ENCODE measurements at places on chromosomes 6 and 20.
A peak's percentile ranks its signal among the peaks of the same experiment; 100 is the strongest.

DNA sequence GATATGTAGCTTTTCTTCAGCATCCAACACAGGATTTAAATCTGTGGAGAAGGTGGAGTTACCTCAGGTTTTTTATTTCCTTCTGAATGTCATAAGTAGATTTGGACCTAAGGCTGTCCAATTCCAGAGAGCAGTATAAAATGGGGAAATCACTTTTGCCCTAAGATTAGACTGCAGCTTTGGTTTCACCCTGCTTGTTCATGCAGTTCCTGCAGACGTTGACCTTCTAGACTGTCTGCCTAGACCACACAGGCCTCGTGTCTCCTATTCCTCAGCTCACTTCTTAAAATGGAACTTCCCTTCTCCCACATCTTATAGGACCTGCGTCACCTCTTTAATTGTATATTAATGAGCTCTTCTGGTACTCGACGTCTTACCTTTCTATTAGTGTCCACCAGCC lies 26.0 kb upstream of the C6orf62 start:
- no peak for DNase-seq

GRCh38 chr20:19928328-19929011 lies 88.7 kb upstream of the NAA20 start:
- no peak for DNase-seq

- DNase-seq, result no peak
These were observed 231.3 kb downstream of the TFAP2C start for GRCh38 chr20:56860413-56860812.

GRCh38 chr6:146938266-146938665 lies 266.0 kb upstream of the STXBP5 start:
- no peak for DNase-seq

GRCh38 chr20:11118802-11119380 lies 445.1 kb upstream of the JAG1 start:
- DNase-seq, result no peak

GRCh38 chr20:19815553-19815991 lies 57.5 kb downstream of the RIN2 start:
- DNase-seq, result peak; percentile 65

DNA sequence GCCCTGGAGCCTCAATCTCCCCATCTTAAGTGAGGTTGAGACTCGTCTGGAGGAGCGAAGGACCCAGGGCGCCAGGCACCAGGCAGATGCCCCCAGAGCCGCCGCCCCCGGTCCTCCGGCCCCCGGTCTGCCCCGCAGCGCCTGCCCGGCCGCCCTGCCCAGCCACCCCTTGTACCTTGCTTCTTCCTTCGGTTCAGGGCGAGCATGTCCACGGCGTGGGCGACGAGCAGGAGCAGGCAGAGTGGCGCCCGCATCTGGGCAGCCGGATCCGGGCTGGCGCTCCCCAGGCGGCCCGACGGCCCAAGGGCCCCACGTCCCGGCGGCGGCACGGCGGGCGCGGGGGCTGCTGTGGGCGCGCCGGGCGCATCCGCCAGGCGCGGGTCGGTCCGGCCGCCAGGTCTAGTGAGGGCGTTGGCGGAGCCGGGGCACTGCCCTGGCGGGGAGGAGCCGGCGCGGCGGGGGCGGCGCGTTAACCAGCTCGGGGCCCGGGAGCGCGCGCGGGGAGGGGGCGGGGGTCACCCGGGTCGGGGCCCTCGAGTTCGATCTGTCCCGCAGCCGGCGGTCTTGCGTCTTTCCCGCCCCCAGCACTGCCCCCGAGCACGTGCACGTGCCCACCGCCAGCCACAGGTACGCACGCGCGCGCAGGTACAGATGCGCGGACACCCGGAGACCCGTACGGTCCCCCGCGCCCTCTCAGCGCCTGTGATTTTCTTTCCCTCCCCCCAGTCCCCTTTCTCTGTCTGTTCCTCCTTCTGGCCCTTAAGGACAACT lies at the start of gene RSPO4:
TSS of gene RSPO4 (minus strand) at position 401 of the 771 bp plus-strand sequence. CDS start at position 254, 147 bp downstream.
- DNase-seq, result no peak

DNA sequence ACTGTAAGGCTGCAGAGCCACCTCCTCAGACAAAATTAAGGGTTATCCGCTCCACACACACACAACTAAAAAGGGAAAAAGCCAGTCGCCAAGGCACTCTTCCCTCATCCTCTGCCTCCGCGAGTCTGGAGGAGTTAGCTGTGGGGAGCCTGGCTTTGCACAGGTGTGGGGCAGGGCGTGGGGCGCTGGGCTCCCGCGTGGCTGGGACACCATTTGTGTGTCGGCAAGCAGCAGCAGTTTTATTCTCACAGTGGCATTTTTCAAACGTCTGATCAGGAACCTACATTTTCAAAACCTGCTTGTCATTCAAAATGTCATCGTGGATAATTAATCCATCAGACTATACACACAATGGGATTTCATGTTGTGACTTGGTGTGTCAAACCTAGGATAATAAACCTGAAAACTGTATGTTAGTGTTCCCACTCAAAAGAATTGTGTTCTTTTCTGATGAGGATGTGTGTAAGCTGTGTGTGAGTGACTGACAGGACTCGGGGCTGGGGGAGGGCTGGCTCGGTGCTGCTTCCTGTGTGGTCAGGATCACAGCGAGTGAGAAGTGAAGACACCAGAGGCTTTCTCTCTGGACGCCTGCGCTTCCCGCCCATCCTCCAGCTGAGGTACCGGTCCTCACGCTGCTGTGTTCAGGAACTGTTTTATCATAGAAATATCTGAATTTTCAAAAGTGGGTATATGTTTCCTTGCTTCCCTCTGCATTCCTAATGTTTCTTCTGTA lies 83.1 kb downstream of the IRF4 start:
- DNase-seq, result no peak

- no peak for DNase-seq
These were observed 805 bp downstream of the MSH5 start for GRCh38 chr6:31740397-31741223.

DNA sequence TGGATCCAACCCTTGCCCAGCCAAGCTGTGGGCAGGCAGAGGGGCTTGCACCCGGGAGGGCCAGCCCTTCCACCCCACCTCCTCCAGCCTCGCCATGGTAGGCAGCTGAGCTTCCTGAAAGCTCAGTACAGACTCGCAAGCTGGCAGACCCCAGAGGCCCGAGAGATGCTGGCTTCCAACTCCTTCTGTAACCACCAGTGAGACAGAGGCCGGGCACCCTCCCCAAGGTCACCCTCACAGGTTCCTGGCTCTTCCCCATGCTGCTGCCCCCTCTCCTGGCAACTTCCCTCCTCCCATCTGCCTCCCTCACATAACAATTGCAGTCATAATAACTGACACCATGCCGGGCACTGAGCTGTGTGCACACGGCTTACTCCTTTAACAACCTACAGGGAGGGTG lies 26.2 kb upstream of the NOL4L start:
- no peak for DNase-seq

DNA sequence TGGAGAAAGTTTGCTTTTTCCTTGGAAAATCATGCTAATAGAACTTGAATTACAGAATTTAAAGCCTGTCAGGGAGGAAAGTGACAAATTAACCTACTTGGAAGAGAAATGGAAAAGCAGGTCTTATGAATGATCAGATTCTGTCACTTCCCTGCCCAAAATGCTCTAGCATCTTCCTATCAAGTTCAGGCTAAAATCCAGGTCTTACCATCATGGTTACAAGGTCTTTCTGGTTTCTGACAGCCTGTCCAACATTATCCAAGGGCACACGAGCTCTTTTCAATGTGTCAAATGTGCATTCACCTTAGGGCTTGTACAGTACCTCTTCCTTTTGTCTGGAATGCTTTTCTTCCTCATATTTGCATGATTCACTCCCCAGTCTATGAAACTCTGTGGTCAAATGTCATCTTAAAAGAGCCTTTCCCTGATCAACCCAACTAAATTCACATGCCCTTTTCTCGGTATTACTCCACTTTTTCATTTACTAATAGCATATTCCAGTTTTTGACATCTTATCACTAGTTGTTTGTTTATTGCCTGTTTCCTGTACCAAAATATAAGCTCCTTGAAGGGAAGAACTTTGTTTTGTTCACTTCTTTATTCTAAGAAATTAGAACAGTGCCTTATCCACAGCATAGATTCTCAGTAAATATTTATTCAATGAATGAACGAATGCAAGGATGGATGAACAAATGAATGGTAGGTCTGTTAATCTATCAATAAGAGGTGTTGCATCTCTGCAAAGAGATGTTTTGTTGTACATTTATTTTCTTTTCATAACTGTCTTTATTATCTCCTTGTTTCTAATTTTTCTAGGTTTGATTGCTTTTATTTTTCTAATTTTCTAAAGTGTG lies 139.5 kb downstream of the BCAS1 start:
- DNase-seq, result no peak

DNA sequence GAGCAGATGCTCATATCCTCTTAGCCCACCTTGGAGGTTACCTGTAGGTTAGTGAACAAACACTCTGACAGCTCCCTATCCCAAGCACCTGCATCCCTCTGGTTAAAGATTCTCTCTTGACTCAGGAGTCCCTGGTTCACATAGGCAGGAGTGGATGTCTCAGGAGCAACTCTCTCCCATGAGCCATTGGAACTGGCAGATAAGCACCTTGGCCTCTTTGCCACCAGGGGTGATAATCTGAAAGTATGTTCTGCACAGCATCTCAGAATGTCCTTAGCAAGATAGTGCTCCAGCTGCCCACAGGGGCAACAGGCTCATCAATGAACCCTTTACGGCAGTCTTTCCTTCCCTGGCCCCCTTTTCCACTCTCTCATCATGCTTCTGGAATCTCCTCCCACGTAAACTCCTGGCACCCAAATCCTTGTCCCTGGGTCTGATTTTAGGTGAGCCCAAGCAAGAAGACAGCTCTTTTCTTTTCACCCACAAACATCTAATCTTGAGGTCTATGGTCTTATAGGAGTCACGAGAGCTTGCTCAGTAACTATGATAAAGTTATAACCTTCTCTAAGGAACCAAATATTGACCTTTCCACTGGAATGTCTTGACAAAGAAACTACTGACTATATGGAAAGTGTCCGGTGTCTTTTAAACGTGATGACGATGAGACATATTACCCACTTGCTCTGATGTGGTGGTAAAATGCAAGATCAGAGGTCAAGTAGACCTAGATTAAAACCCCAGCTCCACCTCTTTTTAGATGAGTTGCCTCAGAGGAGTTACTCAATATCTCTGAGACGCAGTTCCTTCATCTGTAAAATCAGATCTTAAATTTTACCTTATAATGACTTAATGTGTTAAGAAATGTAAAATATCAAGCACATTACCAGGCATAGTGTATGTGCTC lies 39.8 kb upstream of the ISM1 start:
- no peak for DNase-seq

GRCh38 chr6:49635978-49636712 lies 494 bp downstream of the RHAG start:
- DNase-seq, result no peak

GRCh38 chr6:33592595-33593413 lies 12.7 kb upstream of the BAK1 start:
- DNase-seq, result no peak

- DNase-seq, result no peak
These were observed 361.9 kb downstream of the BCKDHB start for GRCh38 chr6:80468398-80468797.

DNA sequence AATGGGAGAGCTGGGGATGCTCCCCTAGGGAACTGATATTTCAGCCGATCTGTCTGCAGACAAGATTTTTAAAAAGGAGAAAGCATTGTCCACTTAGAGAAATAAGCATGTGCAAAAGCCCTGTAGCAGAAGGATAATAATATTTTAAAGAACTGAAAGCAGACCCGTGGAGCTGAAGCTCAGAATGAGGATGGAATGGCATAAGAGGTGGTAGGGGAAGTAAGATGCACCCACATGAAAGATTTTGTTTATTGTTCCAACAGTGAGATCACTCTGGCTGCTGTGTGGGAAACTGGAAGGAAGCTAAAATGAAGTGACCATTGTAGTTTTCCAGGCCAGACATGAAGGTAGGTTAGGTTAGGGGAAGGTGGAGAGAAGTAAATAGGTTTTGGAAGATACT lies 266.4 kb upstream of the PRDM1 start:
- no peak for DNase-seq

GRCh38 chr6:166678426-166678825 lies 51.4 kb upstream of the RPS6KA2 start:
- no peak for DNase-seq

GRCh38 chr6:150857062-150857944 lies 8.2 kb upstream of the MTHFD1L start:
- no peak for DNase-seq

- DNase-seq, result no peak
These were observed 59.6 kb downstream of the TIAM2 start for GRCh38 chr6:155054491-155055250.

- no peak for DNase-seq
These were observed 33.8 kb downstream of the ZNF217 start for GRCh38 chr20:53559816-53560215.

GRCh38 chr20:44959638-44960102 lies 527 bp downstream of the TOMM34 start:
- DNase-seq, result no peak

DNA sequence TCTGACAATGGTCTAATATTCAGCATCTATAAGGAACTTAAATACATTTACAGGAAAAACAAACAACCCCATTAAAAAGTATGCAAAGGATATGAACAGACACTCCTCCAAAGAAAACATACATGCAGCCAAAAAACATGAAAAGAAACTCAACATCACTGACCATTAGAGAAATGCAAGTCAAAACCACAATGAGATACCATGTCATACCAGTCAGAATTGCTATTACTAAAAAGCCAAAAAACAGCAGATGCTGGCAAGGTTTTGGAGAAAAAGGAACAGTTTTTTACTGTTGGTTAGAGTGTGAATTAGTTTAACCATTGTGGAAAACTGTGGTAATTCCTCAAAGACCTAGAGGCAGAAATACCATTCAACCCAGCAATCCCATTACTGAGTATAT lies 339.0 kb upstream of the ADGRB3 start:
- DNase-seq, result no peak

- no peak for DNase-seq
These were observed 90.5 kb upstream of the MBOAT1 start for GRCh38 chr6:20302702-20303251.

GRCh38 chr20:48904566-48905296 lies 16.8 kb upstream of the ARFGEF2 start:
- peak; percentile 42 for DNase-seq

DNA sequence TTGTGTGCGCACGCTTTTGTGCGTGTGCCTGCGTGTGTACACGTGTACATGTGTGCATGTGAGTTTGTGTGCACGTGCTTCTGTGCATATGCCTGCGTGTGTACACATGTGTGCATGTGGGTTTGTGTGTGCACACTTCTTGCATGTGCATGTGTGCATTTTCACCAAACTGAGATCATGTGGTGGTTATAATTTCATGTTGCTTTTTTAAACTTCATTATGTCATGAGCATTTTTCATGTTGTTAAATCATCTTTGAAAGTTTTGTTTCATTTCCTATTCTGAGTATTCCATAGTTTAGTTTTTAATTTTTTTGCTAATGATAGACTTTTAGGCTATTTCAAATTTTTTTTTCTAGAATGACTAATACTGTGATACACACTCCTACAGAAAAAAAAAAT lies 6.4 kb upstream of the CST3 start:
- no peak for DNase-seq

GRCh38 chr20:24610341-24611115 lies 141.1 kb downstream of the SYNDIG1 start:
- DNase-seq, result peak; percentile 22

DNA sequence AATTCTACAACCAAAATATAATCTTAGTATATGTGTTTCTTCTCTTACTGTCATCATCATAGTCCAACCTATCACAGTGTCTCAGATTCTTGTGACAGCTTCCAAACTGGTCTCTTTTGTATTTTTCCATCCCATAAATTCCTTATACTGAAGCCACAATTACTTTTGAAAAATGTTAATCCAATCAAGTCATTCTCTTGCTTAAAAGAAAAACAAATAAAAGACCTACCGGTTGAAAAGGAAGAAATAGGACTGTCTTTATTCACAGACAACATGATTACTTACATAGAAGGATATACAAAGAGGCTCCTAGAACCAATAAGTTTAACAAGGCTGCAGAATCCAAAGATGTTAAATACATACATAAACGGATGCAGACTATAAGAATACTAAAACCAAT lies 339.9 kb downstream of the RNGTT start:
- no peak for DNase-seq

All from H54 (cell line).